ENCODE measurements at places on chromosomes 4 and X. TPM values are rescaled to one million over a fixed set of nuclear protein-coding genes. Genes with fewer than 3 reads are reported as not detected.

DNA sequence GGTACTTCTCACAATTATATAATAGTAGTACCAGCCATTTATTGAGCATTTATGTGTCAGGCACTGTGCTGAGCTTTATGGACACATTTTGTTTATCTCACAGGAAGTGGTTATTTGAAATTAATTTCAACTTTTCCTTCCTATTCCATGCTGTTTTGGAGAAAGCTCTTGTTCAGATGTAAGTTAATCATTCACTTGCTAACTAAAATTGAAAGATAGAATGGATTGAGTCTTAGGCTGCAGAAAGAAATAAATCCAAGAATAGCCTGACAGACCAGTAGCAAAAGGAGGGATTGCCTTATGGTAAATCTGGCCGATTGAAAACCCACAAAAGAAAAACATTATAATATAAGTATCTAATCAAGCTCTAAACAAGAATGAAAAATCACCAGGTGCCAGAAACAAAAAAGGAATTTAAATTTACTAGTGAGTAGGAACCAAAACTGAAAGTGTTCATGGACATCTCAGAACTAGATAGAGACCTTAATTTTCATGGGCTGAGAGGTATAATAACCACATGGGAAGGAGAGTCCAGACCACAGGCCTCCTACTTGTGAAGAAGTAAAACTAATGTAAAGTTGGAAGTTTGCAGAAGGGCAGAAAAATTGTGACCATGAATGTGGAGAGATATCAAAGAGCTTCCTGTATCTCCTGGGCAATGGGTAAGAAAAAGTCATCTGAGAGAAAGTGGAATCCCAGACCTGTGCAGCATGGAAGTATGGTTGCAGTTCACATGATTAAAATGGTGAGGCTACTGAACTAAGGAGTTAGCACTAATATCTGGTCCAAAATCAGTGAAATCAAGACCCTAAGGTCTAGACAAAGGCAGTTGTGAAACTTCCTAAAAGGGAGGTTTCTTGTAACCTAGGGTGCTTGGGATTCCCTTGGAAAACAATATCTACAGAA lies 38.0 kb downstream of the RADX start:
- no peak for DNase-seq

DNA sequence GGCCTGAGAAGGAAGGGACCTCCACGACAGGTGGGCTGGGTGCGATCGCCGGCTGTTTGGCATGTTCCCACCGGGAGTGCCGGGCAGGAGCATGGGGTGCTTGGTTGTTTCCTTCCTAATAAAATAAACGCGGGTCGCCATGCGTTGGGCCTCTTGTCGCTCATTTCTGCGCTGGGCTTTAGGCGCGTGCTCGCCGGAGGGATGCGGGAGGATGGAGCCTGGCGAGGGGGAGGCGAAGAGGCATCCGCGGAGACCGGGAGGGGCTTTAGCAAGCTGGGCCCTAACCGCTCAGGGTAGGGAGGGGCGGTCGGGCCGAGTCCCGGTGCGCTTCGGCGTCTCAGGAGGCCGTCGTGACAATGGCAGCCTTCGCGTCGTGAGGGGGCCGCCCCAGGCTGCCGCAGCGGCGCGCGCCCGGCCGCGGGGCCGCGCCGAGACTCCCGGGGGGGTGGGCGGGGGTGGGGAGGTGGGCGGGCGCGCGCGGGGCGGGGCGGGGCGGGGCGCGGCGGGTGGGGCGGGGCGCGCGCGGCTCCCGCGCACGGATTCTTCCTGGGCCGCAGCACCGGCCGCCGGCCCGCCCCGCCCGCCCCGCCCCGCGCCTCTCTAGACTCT lies 476 bp upstream of the GDI1 start:
- DNase-seq: peak; percentile 91

GRCh38 chrX:45006002-45006800 lies 133.2 kb downstream of the KDM6A start:
- DNase-seq: no peak

- no peak for DNase-seq
Observed at GRCh38 chr4:7932287-7932686, 7.4 kb downstream of the AFAP1 start.

DNA sequence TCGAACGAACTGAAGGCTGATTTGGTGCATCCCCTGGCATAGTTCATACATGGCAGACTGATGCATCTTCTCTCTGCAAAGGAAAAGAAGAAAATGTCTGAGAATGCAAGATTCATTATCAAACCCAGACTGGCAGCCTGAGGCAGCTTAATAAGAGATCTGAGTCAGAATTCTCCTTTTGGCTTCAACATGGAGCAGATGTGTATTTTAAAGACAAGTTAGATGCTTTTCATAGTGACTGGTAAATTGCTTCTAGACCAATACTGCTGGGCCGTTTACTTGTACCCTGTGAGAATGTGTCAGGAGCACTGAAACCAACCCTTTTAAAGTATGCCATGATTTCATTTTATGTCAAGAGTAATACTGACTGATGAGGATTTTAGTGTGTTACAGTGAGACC lies 322.0 kb downstream of the NR3C2 start:
- no peak for DNase-seq

- no peak for DNase-seq
Observed at GRCh38 chr4:81418572-81418971, 53.1 kb downstream of the RASGEF1B start.

- no peak for DNase-seq
Observed at GRCh38 chrX:10044021-10044420, 76.9 kb downstream of the CLDN34 start.

TMEM154 gene
- 0.58 TPM for polyA plus RNA-seq

- no peak for DNase-seq
Observed at GRCh38 chrX:81263059-81263458, 61.2 kb downstream of the SH3BGRL start.

DNA sequence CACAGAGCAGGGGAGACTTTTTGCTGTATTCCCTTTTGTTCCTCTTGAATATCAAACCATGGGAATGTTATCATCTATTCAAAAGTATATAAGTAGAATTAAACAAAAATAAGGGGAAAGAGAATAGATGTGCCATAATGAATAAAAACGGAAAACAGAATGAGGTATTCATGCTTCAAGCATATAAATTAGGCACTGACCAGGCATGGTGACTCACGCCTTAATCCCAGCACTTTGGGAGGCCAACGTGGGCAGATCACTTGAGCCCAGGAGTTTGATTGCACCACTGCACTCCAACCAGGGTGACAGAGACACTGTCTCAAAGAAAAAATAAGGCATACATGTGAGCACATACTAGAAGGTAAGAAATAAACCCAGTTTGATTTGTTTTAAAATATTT lies 16.3 kb upstream of the NEUROG2 start:
- DNase-seq: no peak

TMSB15A gene
- 17.2 TPM for polyA plus RNA-seq

GRCh38 chrX:84078991-84079390 lies 109.0 kb downstream of the RPS6KA6 start:
- DNase-seq: no peak

CT47B1 gene
- polyA plus RNA-seq: not detected

NEIL3 gene
- 3.6 TPM for polyA plus RNA-seq

GRCh38 chr4:52091801-52092200 lies 40.7 kb downstream of the SPATA18 start:
- no peak for DNase-seq

Data from SK-N-SH (cell line).